Activated CD4-positive, alpha-beta T cell treated with anti-CD3 and anti-CD28 coated beads, Interleukin-2, amount 50 U/mL, for 4 hours (primary cell): ENCODE measurements at places on chromosomes 7 and 10.

GRCh38 chr10:103465411-103466179 is 6.9 kb upstream of the CALHM1 start:
- no peak for DNase-seq

DNA sequence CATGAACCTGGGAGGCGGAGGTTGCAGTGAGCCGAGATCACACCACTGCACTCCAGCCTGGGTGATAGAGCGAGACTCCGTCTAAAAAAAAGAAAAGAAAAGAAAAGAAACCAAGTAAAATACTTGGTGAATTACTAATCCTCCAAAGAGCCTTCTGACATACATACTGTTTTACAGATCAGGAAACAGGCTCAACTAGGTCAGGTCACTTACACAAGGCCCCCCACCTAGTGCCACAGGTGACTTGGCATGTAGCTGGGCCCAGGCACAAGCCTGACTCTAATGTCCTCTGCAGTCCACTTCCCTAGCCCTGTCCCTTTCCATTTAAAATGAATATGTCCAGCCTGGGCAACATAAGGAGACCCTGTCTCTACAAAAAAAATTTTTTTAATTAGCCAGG is 157.0 kb downstream of the TPST1 start:
- DNase-seq = no peak

- no peak for DNase-seq
Measured at GRCh38 chr10:80611481-80612185, 73.9 kb downstream of the SH2D4B start.

DNA sequence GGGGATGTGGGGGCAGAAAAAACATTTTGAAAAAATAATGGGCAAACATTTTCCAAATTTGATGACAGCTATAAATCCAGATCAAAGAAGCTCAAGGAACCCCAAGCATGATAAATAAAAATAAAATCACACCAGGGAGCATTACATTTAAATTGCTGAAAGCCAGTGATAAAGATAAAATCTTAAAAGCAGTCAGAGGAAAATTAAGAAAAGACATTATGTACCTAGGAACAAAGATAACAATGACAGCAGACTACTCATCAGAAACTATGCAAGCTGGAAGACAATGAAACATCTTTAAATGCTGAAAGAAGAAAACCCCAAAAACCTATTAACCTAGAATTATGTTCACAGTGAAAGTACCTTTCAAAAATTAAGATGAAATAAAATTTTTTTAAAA is 23.3 kb downstream of the NEUROG3 start:
- no peak for DNase-seq

- no peak for DNase-seq
Measured at GRCh38 chr10:17841050-17841449, 31.9 kb downstream of the MRC1 start.

GRCh38 chr7:50502001-50502684 is 52.0 kb upstream of the FIGNL1 start:
- no peak for DNase-seq

- DNase-seq = no peak
Measured at GRCh38 chr10:117327262-117327661, 48.0 kb downstream of the PDZD8 start.
